NCI-H1694 (cell line): ENCODE measurements at places on chromosomes 3 and 15.

DNA sequence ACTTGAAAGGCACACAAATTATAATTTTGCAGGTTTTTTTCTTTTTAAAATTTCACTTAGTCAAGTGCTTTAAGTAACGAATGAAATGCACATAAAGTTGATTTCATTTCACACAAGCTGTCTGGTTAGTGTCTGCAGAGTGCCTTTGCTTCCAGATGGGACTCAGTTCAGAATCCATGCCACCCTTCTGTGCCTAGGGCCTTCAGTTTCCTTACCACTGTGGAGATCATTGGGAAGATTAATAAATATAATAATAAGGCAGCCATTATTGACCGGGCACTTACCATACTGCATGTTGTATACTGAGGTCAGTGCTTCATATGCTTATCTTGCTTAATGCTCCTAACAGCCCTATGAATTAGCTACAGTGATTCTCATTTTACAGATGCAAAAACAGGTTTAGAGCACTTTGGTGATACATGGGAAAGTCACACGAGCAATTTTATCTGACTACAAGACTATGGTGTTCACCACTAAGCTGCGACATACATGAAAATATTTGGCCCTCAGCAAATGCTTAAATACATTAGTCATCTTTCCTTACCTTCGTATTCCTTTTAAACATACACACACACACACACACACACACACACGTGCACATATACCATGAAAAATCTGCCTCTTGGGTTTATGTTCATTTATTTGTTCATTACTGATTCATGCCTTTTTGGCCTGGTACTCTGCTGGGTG, 3.1 kb downstream of the NMNAT3 start:
- DNase-seq: no peak

GRCh38 chr3:16058521-16058920, 116.0 kb upstream of the GALNT15 start:
- DNase-seq: no peak

DNA sequence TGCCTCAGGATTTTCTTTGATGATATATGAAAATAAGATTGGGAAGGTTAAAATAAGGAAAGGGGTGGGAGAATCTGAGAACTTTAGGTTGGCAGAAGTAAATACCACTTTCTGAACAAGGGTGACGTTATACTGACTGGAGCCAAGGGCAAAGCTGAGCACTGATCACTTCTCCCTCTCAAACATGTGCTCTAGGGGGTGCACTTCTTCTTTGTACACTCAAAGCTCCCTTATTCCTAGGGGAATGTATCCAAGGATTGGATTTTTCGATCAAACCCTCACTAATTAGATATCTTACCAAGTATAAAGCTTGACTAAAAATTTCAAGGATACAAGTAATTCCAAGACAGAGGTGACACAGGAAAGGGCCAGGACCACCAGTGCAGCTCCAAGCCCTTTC, 243.9 kb upstream of the UMPS start:
- DNase-seq: no peak

GRCh38 chr3:45954306-45954705, 11.0 kb downstream of the CXCR6 start:
- DNase-seq: no peak

DNA sequence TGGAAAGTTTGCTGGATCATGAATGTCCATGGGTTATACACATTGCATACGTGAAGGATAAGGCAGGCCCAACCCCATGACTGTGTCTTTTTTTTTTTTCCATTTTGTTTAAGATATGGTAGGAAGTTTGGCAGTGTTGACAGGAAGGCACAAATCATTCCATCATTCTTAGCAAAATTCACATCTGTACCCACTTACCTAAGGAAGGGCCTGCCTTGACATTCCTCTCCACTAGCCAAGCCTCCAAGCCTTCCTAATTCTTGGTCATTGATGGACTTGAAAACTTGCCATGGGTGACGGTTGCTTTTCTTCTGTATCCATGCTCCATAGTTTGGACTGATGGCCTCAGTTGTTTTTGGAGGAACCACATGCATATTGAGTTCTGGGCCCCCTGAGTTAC, 54.4 kb downstream of the ARNT2 start:
- DNase-seq: no peak
